ENCODE measurements at places on chromosomes 7 and 10. TPM values are rescaled to one million over a fixed set of nuclear protein-coding genes. Genes with fewer than 3 reads are reported as not detected.

PRR15 gene
- total RNA-seq, result not detected

DNA sequence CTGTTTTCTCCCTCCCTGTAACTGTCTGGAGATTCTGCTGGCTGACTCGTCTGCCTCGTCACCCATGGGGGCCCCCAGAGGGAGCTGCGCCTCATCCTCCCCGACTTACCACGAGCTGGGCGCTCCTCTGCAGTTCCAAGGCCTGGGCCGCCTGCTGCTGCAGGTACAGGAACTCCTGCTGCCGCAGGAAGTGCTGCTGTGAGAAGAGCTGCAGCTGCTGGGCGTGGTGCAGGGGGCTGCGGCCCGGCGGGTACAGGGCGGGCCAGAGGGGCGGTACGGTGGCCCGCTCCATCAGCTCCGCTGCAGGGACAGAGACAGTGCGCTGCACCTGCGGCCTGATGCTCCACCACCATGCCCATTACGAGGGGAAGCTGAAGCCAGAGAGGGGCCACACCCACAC lies 47.7 kb downstream of the TNRC18 start:
- no peak for DNase-seq

NEUROG3 gene
- not detected for total RNA-seq

DNA sequence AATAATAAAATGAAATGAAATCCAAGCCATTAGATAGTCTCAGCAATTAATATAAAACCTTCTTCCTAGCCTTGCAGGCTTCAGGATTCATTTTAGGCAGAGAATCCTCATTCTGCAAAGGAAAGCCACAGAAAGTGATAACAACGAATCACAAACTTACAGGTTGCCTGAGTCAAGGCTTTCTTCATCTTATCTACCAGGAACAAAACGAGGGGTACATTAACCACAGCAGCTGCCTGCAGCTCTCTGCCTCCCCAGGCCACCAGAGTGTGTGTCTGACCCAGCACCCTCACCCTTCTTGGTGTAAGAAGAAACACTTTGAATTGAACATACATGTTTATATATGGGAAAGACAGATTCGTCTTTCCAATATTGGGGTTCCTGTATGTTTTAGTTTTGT lies 12.5 kb upstream of the TNS3 start:
- no peak for DNase-seq

DNA sequence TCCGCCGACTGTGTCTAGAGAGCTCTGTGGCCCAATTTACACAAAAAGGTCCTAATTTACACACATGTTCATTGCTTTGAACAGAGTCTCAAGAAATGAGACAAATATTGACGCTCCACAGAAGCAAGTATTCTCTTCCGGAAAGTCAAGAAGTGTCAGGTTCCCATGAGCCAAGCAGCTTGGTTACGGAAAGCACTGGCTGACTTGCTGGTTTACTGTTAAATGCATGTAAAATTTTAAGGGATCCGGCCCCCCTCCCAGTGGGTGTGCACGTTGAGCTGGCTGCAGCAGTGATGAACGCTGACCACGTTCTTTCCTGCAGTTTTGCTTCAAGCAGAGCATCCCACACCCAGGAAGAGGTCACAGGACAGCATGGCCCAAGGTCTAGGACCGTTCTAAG lies 76.8 kb downstream of the DIP2C start:
- no peak for DNase-seq

DNA sequence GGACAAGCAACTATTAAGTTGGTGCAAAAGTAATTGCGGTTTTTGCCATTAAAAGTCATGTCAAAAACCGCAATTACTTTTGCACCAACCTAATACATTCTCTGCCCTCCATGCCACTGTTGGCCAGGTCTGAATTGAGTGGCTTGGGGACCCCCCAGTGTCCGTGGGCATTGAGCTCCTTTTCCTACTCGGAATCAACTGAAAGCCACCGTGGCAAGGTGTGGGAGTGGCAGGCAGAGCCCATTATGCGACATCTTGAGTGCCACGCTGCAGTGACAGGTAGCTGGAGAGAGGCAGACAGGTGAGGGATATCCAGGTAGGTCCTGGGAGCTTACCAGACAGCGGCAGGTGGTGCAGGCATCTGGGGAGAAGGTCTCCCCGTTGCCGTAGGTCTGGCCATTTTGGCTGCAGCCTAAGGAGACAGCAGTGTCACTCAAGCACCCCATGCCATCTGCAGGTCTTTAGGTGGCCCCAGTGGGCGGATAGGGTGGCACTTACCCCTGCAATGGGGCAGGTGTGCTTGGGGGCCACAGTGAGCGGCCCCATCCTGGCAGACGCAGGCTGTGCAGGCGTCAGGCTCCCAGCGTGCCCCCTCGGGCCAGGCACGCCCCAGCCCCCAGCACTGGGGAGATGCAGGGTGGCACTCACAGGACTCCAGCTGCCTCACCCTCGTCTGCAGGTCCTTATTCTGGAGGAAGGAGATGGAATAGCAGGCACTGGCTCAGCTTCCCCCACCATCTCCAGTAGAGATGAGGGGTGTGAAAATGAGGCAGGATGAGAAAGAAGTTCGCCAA lies 3.5 kb downstream of the KCP start:
- DNase-seq, result no peak

TMEM26 gene
- not detected for total RNA-seq

- no peak for DNase-seq
Observed at GRCh38 chr10:71144824-71145223, 67.5 kb upstream of the UNC5B start.
